Nephron progenitor cell (in vitro differentiated cells): ENCODE measurements at places on chromosomes 3 and 15.

GRCh38 chr3:27166888-27167287, 202.3 kb downstream of the NEK10 start:
- H3K27me3 ChIP-seq: peaks cover 4% of the 10 kb centered on the region
- no peaks in the 10 kb centered on the region for H3K4me1 ChIP-seq
- H3K36me3 ChIP-seq: no peaks in the 10 kb centered on the region
- no peak overlapping the region for H3K27ac ChIP-seq
- DNase-seq: no peak

DNA sequence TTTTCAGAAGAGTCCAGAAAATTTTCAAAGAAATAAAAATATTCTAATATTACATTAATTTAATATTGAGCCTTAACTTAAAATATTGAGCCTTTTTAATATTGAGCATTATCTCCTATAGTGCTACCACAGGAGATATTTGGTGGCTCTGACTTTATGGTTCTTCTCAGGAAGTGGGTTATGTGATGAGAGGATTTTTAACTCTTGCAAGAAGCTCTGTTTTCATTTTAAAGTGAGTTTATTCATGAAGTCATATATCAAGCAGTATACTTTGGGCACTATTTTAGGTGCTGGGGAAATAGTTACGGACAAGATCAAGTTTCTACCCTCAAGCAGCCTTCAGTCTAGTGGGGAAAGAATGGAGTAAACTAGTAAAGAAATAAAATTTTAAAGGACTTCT, 13.4 kb upstream of the MBNL1 start:
- peaks cover 74% of the 10 kb centered on the region for H3K27me3 ChIP-seq
- no peaks in the 10 kb centered on the region for H3K36me3 ChIP-seq
- peaks cover 21% of the 10 kb centered on the region for H3K4me1 ChIP-seq
- no peak overlapping the region for H3K27ac ChIP-seq

- DNase-seq: no peak
- no peak overlapping the region for H3K27ac ChIP-seq
- no peaks in the 10 kb centered on the region for H3K36me3 ChIP-seq
- no peak overlapping the region for H3K4me3 ChIP-seq
- no peaks in the 10 kb centered on the region for H3K4me1 ChIP-seq
Observed at GRCh38 chr3:127149621-127150310, 43.2 kb upstream of the PRR23E start.

GRCh38 chr3:120077731-120078130, 16.5 kb downstream of the GSK3B start:
- H3K4me1 ChIP-seq: no peaks in the 10 kb centered on the region
- H3K27ac ChIP-seq: no peak overlapping the region
- H3K36me3 ChIP-seq: peaks cover 86% of the 10 kb centered on the region
- no peak overlapping the region for H3K4me3 ChIP-seq
- H3K27me3 ChIP-seq: no peaks in the 10 kb centered on the region

DNA sequence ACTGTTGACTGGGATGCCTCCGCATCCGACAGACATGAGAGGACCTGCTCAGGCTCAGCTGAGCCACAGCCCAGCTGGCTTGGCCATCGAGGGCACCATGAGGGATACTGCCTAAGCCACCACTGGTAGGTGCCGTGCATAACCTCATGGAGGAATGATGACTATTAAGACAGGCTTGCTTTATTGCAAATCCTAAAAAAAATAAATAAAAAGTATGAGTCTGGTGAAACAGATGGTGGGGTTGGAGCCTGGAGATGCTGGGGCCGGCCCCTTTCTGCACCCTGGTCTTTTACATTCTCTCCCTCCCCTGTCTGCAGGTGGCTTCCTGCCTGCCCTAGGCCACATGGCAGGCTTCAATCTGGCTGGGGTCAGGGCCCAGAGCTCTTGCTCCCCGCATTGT, 24.0 kb upstream of the RAD18 start:
- H3K27me3 ChIP-seq: peaks cover 13% of the 10 kb centered on the region
- no peak overlapping the region for H3K4me3 ChIP-seq
- H3K4me1 ChIP-seq: peaks cover 39% of the 10 kb centered on the region
- peaks cover 16% of the 10 kb centered on the region for H3K36me3 ChIP-seq
- no peak for DNase-seq

DNA sequence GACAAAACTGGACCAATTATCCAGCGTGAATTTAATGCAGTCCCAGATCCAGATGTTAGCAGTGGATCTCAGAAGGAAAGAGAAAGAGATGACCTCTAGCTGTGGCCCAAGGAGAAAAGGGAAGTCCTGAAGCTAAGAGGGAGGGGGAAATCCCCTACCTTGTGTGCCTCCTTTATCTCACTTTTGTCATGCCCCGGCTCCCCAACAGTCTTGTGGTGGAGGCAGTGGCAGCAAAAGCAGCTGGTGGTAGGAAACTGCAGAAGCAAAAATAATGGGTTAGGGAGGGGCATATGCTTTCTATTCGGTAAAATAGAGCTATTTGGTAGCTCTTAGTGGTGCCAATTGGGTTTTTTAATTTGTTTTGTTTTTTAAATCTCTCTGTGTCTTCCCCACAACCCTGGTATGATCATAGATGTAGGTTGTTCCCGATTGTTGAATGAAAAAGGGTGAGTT, 56.5 kb downstream of the MCTP2 start:
- H3K27me3 ChIP-seq: no peaks in the 10 kb centered on the region
- H3K4me1 ChIP-seq: peaks cover 12% of the 10 kb centered on the region
- H3K36me3 ChIP-seq: peaks cover 15% of the 10 kb centered on the region

DNA sequence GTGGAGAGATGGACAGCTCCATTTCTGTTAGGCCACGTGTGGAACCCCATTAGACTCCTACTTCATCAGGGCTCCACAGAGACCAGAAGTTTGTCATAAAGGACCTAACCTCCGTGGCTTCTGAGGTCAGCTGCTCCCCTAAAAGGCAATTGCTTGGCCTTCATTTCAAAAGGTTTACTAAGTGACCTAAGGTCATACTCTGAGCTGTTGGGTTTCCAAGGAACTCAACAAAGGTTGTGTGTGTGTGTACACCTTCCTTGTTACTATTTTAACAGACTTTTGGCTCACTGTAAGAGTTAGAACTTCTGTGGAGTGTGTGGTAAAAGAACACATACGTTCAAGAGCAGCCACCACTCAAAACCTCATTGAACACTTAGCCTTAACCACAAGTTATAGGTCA, 73.9 kb downstream of the SEC22A start:
- peaks cover 15% of the 10 kb centered on the region for H3K36me3 ChIP-seq
- no peak overlapping the region for H3K27ac ChIP-seq
- H3K27me3 ChIP-seq: peaks cover 11% of the 10 kb centered on the region

- H3K4me1 ChIP-seq: peaks cover 56% of the 10 kb centered on the region
- no peak overlapping the region for H3K4me3 ChIP-seq
- no peaks in the 10 kb centered on the region for H3K36me3 ChIP-seq
- peaks cover 21% of the 10 kb centered on the region for H3K27me3 ChIP-seq
- H3K27ac ChIP-seq: no peak overlapping the region
Observed at GRCh38 chr15:64806509-64806908, 18.9 kb downstream of the PIF1 start.

DNA sequence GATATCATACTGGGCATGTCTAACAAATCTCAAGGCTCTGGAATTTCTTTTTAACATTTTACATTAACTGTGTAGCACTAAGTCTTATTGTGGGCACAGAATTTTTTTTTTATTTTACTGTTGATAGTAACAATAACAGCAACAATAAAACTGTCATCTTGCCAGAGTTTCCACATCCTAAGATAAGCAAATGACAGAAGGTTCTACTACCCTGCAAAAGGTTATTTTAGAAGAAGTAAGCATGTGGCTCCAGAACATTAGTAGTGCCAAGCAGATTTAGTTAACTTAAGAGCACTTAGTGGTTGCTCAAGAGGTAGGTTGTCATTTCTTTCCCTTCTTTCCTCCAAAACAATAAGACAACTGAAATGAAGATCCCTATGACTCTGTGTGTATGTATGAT, 743.0 kb upstream of the CBLB start:
- DNase-seq: no peak
- no peak overlapping the region for H3K27ac ChIP-seq
- H3K36me3 ChIP-seq: no peaks in the 10 kb centered on the region
- H3K4me3 ChIP-seq: no peak overlapping the region

DNA sequence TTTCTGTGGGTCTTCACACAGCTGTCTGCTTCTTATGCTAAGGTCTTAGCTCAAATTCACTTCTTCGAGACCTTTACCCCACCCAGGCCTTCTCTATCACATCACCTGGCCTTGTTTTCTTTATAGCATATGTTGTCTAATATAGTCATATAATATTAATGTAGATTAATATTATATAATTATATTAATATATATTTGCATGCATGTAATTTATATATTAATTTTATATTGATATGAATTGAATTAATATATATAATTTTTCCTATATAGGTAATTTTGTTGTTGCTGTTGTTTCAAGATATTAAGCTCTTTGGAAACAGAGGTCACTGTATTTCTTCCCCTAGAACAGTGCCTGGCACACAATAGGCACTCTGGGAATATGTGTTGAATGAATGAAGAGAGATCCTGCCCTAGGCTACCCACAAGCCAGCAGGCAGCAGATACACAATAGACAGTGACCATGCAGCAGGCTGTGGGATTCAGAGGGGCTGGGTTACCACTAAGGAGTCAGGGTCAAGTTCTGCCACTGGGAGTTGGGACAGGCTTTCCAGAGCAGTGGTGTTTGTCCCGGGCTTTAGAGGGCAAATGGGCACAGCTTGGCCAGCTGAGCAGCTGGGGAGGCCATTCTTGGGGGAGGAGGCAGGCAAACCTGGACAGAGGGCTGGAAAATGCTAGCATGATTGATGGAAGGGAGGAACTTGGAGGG, 126.3 kb downstream of the DNAJB8 start:
- H3K27ac ChIP-seq: peak overlapping the region; percentile 14
- H3K27me3 ChIP-seq: peaks cover 39% of the 10 kb centered on the region
- H3K4me1 ChIP-seq: peaks cover 73% of the 10 kb centered on the region
- H3K4me3 ChIP-seq: peak overlapping the region; percentile 65

- peak overlapping the region; percentile 66 for H3K27ac ChIP-seq
- no peak for DNase-seq
- peaks cover 17% of the 10 kb centered on the region for H3K4me1 ChIP-seq
- H3K4me3 ChIP-seq: no peak overlapping the region
Observed at GRCh38 chr3:23894254-23895061, 22.3 kb downstream of the NKIRAS1 start.

- no peak overlapping the region for H3K4me3 ChIP-seq
- peaks cover 3% of the 10 kb centered on the region for H3K27me3 ChIP-seq
- peaks cover 11% of the 10 kb centered on the region for H3K4me1 ChIP-seq
- H3K36me3 ChIP-seq: no peaks in the 10 kb centered on the region
- peak overlapping the region; percentile 57 for H3K27ac ChIP-seq
Observed at GRCh38 chr3:65094723-65095122, 406.9 kb upstream of the ADAMTS9 start.

DNA sequence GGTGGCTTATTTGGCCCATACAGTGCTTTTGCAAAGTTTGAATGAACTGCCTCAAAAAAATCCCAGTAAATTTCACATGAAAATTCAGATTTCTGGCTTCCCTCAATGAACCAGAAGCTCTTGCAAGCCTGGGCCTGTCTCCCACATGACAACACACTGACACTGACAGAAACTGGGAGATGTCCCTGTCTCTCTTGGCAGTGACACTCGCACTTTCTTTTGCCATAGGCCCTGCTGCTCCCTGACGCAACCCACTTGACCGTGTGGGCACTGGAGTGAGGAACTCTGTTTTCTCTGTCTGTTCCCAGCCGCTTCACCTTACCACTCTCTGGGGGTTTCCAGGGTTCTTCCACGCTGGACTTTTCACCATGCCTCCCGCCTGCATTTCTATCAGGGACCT, 524.5 kb downstream of the SHQ1 start:
- DNase-seq: no peak
- no peaks in the 10 kb centered on the region for H3K36me3 ChIP-seq
- peak overlapping the region; percentile 84 for H3K27ac ChIP-seq
- H3K4me1 ChIP-seq: no peaks in the 10 kb centered on the region

DNA sequence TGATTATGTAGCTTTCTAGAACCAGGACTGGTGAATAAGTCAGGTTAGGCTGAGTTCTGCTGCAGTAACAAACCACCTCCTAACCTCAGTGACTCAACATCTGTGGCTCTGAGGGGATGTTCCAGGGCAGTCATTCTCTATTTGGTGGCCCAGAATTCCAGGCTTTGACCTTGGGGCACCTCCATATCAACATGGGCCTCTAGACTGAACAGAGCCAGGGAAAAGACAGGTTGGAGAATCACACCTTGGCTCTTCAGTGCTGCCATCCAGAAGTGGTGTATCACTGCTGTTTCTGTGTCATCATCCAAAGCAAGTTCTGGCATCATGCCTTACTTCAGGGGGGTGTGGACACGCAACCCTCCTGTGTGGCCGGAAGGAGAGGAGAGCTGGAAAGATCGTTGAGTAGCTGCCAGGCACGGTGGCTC, 15.3 kb downstream of the ZBTB47 start:
- no peaks in the 10 kb centered on the region for H3K36me3 ChIP-seq
- H3K4me3 ChIP-seq: no peak overlapping the region
- no peak overlapping the region for H3K27ac ChIP-seq
- H3K4me1 ChIP-seq: peaks cover 15% of the 10 kb centered on the region

- H3K27me3 ChIP-seq: no peaks in the 10 kb centered on the region
- peaks cover 4% of the 10 kb centered on the region for H3K36me3 ChIP-seq
- no peak overlapping the region for H3K27ac ChIP-seq
- peaks cover 6% of the 10 kb centered on the region for H3K4me1 ChIP-seq
- DNase-seq: no peak
- no peak overlapping the region for H3K4me3 ChIP-seq
Observed at GRCh38 chr3:105806359-105806758, 62.5 kb downstream of the CBLB start.

DNA sequence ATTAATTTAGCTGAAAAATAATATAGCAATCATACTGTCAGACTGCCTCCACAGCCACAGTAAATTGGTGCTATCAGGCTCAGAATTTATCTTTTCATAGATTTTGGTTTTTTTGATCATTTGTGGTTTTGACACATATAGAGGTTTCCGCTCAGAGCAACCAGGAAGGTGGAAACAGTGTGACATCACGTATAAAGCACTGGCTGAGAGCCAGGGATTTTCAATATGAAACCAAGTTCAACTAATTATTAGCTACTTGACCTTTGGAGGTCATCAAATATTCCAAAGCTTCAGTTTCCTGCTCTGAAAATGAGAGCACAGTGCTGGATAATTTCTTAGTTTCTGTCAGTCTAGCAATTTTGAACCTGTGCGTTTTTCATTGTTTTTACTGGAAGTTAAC, 433.8 kb upstream of the SUCLG2 start:
- H3K36me3 ChIP-seq: no peaks in the 10 kb centered on the region
- no peak for DNase-seq
- H3K27ac ChIP-seq: no peak overlapping the region
- H3K4me3 ChIP-seq: no peak overlapping the region

DNA sequence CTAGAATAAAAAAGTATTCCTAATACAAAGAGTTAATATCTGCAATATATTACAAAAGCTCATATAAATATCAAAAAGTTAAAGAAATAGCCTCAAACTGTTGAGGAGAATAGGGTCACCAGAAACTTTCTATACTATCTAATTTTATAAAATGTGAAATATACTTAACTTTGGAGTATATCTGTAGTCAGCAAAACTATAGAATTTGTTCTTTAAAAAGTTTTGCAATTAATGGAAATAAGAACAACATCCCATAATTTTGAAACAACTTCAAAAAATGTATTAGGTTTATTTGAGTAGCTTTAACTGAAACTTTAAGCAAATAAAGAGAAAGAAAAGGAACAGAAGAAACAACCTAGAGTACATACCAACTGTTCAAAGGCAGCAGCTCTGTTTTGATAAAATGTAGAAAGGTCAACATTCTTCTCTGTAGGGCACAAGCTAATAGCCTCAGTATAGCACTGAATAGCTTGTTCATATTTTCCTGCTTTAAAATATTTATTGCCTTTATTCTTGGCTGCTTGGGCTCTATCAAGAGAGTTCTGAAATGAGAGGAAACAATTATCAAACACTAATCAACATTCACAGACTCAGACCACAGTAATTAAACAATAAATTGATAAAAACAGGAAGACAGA, 14.3 kb downstream of the TOMM70 start:
- peaks cover 45% of the 10 kb centered on the region for H3K36me3 ChIP-seq
- no peak overlapping the region for H3K4me3 ChIP-seq
- no peak overlapping the region for H3K27ac ChIP-seq
- no peaks in the 10 kb centered on the region for H3K4me1 ChIP-seq
- H3K27me3 ChIP-seq: peaks cover 2% of the 10 kb centered on the region
